ENCODE measurements at places on chromosomes 12 and 14.
A peak's percentile ranks its signal among the peaks of the same experiment; 100 is the strongest.

GRCh38 chr14:67513631-67514108, 19.4 kb upstream of the PLEKHH1 start:
- DNase-seq, result no peak

DNA sequence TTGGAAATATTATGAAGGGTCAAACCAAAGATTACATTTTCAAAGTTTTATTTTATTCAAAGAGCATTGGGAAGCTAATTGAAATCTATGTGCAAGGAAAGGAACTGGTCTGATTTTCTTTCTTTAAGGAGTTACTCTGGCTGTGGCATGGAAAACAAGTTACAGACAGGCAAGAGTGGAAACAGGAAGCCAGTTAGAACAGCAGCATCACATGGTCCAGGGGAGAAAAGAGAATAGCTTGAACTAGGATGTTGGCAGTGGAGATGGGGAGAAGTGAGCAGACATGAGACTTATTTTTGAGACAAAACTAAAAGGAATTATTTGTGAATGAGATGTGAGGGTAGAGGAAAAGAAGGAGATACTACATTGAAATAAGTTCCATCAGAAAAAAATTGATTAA, 3.4 kb downstream of the OR11G2 start:
- DNase-seq, result no peak

- peak; percentile 85 for DNase-seq
These were observed 25.4 kb upstream of the EIF4B start for GRCh38 chr12:52980650-52981423.

DNA sequence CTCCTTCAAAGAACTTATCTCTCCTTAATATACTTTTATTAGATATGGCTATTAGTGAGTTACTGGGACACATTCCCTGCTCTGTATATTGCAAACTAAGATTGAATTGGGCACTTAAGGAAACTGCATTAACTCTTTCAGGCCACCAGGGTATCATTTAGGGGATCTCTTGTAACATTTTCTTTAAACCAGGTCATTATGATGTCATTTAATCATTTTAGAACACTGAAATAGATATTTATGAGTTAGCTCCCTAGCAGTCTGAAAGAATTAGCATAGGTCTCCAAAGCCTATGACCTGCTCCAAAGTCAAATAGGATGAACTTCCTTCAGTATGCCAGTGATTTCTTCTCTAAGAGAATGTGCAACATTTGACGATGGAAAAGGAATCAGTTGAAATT, 506.9 kb downstream of the FOXG1 start:
- no peak for DNase-seq

DNA sequence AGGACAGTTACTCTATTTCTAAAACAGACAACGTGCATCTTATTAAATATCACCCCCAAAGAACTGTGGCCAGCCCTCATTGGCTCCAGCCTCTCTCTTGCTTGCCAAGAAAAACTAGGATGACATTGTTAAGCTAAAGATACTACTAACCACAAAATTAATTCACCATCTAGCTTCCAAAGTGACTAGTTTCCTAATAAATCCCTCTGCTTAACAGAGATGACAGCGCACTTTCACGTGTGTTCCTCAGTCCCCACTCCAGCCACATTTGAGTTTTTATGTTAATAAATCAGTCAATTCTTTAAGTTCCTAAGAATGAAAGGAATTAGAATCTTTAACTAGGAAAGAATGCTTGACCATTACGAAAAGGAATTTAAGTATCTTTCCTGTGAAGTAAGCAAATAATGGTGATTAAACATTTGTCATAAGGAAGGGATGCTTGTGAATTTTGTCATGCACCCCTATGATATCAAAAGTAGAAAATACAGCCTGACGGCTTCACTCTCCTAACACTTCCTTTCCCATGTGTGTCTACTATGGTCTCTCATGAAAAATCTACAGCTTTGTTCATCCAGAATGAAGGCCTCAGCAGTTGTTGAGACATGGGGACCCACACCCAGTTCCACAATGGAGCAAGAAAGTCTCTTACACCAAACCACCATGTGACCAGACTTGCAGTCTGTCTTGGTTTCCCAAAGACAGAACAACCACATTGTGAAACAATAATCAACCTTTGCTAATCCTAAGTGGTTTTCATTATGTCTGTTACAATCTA, 8.1 kb downstream of the CORO1C start:
- no peak for DNase-seq

GRCh38 chr12:31900271-31900670, 58.9 kb upstream of the RESF1 start:
- no peak for DNase-seq

GRCh38 chr12:56941299-56942017, 7.2 kb upstream of the SDR9C7 start:
- no peak for DNase-seq

DNA sequence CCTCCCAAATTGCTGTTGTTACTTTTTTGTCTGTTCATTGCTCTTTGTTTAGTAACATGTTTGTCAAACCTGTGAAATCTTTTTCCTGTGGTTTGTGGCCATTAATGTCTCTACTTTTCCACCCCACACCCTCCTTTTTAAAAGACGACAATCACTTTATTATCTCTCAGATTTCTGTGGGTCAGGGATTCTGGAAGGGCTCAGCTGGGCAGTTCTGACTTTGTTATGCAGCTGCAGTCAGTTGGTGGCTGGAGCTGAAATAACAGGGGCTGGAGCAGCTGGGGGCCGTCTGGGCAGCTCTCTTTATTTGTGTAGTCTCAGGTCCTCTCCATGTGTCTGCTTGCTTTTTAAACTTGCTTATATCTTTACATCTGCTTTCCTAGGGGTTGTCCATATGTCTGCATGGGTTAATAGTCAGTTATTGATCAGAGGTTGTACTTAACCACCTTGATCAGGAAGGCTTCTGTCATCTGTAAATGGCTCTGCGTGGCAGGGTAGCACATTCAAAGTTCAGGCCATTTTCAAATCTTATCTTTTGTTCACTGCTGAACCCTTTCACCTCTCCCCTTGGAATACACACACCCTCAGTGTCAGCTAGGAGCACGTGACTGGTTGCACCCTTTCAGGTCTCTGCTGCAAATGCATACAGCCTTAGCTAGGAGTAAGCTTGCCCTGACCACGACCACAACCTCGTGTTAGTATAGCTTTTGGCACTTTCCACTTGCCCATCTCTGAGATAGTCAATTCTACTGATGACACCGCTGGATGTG, 27.9 kb downstream of the BORCS5 start:
- DNase-seq, result no peak

GRCh38 chr12:53777412-53777811, 25.6 kb upstream of the CISTR start:
- DNase-seq, result no peak

DNA sequence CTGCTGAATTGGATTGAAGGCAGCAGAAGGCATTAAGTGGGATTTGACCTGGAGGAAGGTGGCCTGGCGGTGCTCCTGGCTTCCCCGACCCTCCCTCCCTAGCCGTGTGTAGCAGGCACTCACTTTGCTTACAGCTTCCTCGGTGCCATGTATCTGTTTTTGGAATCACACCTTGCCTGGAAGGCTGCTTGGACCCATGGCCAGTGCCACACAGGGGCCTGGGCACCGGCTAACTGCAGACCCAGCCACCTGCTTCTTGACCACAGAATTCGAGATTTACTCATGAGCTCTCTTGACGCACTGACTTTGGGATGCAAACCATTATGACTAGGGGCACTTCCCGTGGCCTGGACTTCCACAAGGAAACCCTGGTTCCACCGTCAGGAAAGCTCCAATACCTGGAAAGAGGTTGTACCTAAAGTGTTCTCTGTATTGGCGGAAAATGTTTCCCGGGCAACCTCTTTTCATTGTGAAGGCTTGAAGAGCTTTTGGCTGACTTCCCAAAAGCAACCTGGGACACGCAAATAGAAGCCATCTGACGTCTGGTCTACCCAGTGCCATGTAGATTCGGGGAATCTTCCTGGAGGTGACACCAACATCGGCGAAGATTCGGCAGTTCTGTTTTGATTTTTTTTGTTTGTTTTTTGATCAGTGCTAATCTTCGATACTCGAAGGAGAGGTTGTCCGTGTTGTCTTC, 125.6 kb upstream of the RTL1 start:
- DNase-seq, result no peak
